ENCODE measurements at places on chromosomes 2 and 18.

DNA sequence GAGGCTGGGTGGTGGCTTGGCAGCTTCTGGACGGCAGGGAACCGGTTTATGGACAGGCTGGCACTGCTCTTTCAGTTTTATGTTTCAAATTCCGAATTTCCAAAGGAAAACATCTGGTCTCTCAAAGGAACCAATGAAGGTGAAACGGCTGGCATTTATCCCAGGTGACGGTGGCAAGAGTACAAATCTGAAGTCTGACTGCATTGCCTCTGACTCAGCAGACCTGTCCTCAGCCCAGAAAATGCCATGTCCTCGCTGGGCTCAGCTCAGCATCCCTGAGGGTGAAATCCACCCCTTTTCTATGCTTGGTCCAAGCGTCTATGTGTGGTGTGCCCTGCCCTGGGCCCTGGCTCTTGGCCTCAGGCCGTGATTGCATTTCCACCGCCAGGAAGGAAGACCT, 38.1 kb downstream of the NAPG start:
- DNase-seq, result no peak

DNA sequence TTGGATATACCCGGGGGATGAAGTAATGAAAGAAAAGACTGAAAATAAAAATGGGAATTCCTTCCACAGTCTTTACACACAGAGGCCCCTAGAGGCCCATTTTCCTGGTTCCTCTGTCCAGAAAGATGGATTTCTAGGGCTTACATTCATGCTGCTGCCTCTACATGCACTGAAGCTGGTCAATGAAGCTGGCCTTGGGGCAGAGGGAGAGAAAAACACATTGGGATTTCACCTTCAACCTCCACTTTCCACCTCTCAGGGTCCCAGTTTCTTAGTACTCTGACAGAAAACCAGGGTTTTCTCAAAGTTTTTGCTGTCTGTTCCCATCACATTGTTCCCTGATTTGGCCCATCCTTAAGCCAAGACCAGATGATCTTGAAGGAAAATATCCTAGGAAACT, 154.6 kb upstream of the ZSWIM2 start:
- DNase-seq, result no peak

DNA sequence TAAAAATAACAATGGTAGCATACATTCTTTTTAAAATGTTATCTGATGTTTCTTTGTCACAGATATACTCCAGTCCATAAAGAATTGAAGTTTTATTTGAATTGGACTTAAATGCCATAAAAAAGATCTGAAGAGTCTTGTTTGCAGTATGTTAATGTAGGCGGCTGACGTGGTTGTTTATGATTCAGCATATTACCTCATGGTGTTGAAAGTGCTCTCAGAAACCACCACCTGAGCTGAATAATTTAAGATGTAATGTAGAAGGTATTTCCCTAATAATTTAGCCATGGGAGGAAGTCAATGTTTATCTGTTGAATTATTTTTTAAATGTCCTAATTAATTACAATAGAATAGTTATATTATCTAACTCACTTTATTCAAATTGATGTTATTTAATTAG, 58.6 kb upstream of the CHN1 start:
- DNase-seq, result no peak

DNA sequence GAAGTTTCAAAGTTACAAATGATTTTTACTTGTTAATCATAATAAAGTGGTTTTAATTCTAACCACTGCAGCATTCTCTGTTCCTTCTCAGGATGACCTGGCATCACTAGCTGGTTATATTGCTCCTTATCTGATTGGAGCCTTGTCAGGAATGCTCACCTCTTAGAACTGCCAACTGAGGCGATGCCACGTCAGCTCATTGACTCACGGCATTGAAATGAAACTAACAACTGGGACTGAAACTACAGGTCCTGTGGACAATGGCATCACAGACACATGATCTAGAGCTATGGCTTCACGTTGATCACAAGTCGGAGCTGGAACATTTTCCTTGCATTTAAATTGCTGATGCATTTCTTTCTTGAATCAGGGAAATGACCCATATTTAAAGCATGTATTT, 54.9 kb upstream of the MAP2 start:
- DNase-seq, result no peak

DNA sequence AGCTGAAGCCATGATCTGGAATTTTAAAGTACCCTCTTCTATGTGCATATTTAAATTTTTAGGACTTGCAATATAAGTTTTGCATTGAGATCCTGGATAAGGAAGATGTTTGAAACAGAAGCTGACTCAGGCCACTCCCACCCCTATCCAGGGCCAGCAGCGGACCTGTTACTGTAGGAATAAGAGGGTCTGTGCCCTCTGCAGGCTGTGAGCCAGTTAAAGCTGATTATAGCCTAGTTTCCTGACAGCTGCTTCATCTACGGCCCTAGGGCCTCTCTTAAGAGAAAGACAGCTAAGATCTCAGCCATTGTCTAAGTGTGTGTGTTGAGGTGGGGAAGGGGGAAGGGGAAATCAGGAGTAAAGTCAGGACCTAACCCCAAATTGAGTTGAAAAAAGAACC, 234.0 kb downstream of the HAUS1 start:
- DNase-seq, result no peak

- DNase-seq, result no peak
Observed at GRCh38 chr18:67023059-67023458, 419.2 kb upstream of the CDH19 start.

DNA sequence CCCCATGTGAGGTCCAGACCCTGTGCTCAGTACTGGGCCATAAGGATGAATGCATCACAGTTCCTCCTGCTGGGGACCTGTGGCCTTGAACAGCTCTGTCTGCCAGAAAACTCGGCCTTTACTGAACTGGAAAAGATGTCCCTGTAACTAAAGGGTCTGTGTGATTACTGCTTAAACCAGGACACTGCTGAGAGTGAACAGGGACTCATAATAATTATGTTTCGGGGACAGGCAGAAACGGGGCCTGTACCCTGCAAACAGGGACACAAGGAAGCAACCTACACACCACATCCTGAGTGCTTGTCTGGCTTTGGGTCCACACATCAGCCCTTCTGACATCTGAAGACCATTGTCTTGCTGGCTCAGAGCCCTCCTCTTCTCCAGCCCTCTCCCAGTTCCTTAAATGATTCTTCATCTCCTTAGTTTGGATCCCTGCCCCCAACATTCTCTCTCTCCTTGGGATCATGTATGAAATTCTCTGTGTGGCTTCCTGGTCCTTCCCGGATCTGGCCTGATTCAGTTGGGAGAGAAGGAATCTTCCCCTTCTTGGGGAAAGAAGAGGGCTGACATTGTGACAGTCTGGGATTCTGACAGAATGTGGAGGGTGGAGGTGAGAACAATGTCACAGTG, 248.0 kb downstream of the MYCN start:
- no peak for DNase-seq

Data from activated CD8-positive, alpha-beta memory T cell treated with anti-CD3 and anti-CD28 coated beads for 4 hours (primary cell).